Activated CD8-positive, alpha-beta memory T cell treated with anti-CD3 and anti-CD28 coated beads, Interleukin-2, amount 50 U/mL, for 4 hours (primary cell): ENCODE measurements at places on chromosomes 1 and 21.

- no peak for DNase-seq
Measured at GRCh38 chr1:170685166-170685565, 21.2 kb downstream of the PRRX1 start.

- no peak for DNase-seq
Measured at GRCh38 chr1:25614501-25615171, 2.0 kb upstream of the MAN1C1 start.

- DNase-seq: no peak
Measured at GRCh38 chr1:71196685-71197084, 115.8 kb upstream of the ZRANB2 start.

- DNase-seq: no peak
Measured at GRCh38 chr21:42703965-42704364, 50.5 kb downstream of the PDE9A start.

DNA sequence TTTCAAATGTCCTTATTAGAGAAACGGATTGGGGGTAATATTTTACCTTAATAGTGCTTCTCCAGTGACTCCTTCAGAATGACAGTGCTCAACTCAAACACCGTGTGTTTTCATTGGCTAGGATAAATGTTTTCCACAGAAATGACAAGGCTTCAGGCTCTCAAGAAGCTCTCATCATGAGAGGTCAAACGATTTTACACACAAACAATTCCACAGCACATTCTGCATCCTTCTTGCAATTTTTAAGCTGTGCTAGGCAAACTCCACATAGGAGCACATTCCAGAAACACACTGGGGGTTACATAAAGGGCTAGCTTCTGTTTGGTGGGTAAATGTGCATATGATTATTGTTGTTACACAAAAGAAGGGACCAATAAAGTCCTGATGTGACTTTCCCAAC lies 75.5 kb upstream of the IPO9 start:
- no peak for DNase-seq

DNA sequence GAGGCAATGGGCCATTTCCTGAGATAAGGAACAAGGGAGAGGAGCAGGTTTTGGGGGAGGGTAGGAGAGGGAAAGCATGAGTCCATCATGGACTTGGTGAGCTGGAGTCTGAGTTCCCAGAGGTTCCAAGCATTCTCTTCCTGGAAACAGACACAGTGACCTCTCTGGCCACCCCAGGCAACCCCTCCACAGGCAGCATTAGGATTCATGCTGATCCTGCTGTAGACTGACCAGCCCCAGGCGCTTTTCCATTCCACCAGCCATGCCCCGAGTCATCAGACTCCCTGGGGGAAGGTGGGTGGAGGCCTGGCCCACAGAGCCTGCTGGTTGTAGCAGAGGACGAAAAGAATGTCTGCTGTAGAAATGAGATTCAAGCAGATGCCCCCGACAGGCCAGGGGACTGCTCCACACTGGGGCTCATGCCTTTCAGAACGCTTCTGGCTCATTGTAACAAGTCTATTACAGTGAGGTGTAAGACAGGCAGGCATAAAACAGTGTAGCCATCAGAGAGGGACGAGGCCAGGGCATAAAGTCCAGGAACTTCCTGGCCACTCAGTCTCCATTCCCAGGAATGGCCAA lies 52.2 kb downstream of the KCND3 start:
- no peak for DNase-seq

DNA sequence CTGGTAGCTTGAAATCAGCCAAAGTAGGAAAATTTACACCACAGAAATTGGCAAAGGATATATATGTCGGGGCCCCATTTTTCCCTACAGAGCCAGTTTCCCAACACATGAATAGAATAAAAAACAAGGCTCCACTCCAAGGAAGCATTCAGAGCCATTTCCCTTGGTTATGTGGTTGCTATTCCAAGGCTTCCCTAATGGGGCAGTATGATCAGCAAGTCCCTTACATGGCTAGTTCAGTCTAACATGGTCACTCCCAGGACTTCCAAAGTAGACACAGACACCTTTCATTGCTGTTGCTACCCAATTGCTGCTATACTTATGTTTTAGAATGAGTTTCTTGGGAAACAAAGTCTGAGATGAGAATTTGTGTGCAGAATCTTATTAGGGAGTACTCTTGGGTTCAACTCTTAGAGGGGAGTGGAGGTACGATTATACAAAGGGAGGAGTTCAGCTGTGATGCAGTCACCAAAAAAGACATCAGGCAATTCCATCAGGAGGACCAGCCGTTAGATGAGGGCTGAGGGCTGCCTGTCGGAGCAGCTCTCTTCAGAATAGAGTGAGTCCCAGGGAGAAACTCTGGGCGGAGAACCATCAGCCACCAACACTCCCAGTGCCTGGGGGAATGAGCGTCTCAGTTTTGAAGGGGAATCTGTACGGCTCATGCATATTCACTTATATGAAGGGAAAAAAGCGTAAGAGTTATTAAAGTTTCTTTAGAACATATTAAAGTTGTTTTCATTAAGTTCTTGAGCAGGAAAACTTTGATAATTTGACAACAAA lies 92.9 kb downstream of the C21orf91 start:
- no peak for DNase-seq

DNA sequence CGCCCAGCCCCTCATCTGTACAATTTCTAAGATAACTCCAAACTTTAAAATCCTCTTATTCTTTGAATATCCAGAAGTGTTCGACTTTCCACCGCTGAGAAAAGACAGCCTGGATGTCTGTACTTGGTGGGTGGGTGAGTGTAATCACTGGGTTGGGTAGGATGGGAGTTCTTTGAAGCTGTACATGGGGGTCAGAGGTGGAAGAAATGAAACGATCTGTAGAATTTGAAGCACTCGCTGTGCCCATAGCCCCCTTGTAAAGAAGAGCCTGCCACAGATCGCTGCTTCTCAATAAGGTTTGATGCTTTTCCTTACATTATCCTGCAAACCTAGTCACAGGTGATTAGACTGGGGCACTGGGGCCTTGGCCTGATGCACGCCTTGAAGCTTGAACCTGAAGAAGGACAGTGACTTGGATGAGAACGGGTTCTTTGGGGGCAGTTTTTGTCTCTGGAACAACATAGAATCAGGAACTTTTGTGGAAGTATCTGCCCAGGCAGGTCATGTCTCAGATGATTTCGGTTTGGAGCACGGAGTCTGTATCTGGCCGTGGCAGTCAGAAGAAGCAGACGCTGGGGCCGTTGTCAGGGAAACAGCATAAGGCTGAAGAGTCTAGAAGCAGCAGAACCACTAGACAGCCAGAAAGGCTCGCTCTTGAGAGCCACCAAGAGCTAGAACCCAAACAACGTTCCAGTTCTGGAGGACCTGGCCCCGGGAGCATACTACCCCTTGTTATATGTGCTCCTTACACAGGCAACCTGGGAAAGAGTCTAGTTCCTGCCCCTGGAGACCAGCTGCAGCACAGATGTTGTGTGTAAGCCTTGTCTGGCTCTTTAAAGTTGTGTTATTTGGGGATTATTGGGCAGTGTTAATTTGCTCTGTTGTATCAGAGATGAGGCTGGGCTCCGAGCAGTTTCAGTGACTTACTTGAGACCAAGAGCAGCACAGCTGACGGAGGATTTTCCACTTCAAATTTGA lies 45.1 kb upstream of the SCCPDH start:
- no peak for DNase-seq

DNA sequence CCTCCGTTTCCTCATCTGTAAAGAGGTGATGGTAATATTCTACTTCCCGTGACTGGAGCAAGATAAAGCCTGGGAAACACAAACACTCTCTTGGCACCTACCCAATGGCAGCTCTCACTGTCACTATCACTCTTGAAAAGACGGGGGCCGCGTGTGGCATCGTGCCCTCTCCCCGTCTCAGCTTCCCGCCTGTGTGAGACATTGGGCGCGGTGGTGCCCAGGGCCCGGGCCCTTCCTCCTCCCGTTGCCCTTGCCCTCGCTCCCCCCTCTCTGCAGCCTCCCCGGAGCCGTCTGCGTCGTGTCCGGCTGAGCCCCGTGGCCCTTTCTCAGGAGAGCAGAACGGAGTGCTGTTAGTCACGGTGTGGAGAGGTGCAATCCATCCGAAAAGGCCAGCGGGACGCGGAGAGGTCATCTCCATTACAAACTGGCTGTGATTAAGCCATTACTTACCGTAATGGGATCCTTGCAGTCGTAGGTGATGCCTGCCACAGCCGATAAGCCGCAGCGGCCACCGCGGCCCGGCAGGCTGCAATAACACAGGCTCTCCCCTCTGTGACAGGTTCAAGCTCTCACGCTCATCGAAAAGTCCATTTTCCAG lies 156.4 kb upstream of the ZC3H12A start:
- no peak for DNase-seq

- no peak for DNase-seq
Measured at GRCh38 chr1:78360584-78360983, 130.2 kb upstream of the PTGFR start.

DNA sequence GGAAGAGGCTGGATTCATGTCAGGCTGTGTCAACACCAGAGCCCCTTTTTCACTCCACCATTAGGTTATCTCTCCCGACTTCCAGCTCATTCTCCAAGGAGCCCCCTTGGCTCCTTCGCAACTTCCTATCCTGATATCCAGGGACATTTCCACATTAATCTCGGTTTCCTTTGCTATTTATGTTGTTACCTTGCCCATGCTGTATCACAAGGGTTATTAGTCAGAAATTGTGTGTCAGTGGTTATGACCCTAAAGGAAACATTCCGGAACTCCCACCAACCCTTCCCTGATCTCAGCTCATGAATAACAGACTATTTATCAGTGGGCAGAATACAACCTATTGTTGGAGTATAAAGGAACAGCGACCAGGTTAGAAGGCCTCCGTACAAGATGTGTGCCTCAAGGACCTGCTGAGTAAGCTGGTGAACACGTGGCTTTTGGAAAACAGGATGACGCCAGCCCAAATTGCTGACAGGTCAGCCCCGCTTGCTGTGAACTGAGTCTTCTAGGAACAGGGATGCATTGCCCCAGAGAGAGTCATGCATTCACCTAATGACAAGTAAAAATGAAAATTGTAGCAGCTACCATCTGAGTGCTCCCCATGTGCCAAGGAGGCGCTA lies 121.5 kb downstream of the PLPP3 start:
- DNase-seq: no peak

DNA sequence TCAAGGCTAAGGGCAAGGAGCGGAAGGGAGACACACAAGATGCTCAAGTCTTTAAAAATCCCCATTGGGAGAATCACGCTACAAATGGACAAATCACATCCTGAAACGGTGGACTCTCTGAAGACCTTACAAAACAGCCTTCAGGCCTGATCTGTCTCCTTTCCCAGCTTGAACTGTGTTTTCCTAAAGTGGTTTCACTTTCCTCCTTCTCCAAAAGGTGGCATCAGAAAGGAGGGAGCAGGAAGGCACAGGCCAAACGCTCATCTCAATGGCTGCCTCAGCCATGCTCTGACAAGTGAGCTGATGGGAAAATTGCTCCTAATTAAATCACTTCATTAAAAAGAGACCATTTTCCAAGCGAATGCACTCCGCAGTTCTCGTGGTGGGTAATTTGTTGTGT lies 47.7 kb downstream of the UTP25 start:
- DNase-seq: no peak

- no peak for DNase-seq
Measured at GRCh38 chr1:40593449-40594186, 62.2 kb downstream of the ZNF684 start.

- DNase-seq: no peak
Measured at GRCh38 chr1:48291421-48291820, 68.9 kb downstream of the SLC5A9 start.

DNA sequence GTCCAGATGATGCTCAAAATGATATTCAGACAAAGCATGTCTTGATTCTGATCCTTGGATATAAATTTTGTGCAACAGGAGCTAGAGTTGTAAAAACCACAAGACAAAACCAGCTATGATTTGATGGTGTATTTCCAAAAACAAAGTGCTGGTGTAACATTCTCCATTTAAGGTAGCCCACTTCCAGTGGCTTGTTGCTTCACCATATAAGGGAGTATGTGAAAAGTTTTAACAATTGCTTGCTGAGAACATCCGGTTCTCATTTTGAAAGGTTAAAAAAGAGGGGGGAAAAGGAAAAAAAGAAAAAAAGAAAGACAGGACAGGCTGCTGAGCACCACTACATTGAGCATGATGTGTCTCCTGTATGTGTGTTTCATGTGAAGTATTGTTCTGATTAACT lies 123.6 kb downstream of the MACF1 start:
- no peak for DNase-seq

DNA sequence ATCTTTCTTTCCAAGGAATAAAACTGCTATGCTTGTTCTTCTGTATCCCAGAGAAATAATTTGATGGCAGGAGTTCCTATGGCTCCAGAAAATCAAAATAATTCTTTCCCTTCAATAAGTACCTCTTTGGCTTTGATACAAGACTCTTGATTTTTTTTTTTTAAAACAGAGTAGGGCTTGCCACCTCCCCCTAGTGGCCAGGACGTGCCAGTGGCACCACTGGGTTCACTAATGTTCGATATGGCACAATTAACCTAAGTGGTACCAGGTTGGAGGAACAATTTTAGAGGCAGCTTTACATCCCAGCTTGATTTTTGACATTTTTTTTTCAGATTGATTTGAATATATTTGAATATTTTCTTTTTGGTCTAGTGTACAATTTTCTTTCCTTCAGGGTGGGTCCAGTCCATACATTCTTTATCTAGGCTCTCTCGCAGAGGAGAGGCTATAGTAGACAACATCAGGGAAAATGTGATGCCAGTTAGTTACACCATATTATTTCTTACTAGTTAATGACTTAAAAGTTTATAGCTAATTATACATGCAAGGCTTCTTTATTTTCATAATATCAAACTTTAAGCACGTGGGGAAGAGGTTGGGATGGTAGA lies 330.9 kb downstream of the S1PR1 start:
- peak; percentile 49 for DNase-seq

DNA sequence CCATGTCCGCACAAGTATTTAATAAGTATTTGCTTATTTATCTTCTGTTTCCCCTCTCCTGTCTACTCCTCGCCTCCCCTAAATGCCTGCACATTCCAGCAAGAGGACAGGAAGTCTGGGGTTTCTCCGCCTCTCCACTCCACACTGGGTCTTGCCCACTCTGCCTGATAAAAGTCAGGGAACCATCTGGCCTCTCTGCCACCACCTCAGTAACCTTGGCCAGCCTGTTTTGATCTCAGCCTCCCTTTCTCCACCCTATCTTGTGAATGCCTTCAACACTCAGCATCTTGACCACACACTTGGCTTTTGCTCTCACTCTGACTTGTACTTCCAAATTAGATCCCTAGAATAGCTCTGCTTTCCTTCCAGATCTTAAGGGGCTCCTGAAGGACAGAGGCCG lies 165.3 kb upstream of the UBE2U start:
- no peak for DNase-seq

GRCh38 chr21:45175326-45176095 lies 101.1 kb downstream of the ADARB1 start:
- no peak for DNase-seq
